Posterior vena cava (tissue), 2 donors: ENCODE measurements at places on chromosomes 7 and 10. TPM values are rescaled to one million over a fixed set of nuclear protein-coding genes. Genes with fewer than 3 reads are reported as not detected.

Gene LCOR
- 20.9 TPM for total RNA-seq

Gene OPALIN
- not detected for total RNA-seq

Gene ANKRD61
- 0.42 TPM for total RNA-seq

Gene SYT15
- total RNA-seq = 5.9 TPM

Gene CRPPA
- total RNA-seq = 4.7 TPM

Gene FOXI2
- 0.14 TPM for total RNA-seq

Gene SPDYE18
- total RNA-seq = not detected

Gene NAT16
- not detected for total RNA-seq

Gene DGKI
- 6.1 TPM for total RNA-seq

DNA sequence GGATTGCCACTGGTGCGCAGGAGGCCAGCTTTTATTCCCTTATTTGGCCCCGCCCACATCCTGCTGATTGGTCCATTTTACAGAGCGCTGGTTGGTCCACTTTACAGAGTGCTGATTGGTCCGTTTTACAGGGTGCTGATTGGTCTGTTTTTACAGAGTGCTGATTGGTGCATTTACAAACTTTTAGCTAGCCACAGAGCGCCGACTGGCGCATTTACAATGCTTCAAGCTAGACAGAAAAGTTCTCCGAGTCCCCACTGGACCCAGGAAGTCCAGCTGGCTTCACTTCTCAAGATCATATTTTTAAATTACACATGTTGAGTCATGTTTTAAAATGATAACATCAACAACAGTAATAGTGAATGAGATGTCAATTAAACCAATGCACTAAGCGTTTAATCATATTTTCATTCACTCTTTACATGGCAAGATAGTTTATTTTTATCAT, 128.3 kb downstream of the CUBN start:
- DNase-seq = peak; percentile 89

- DNase-seq = no peak
Measured at GRCh38 chr10:30828164-30828563, 198.6 kb upstream of the LYZL2 start.

- peak; percentile 70 for DNase-seq
Measured at GRCh38 chr10:132918617-132919373, 23.6 kb downstream of the CFAP46 start.

GRCh38 chr10:77328272-77328816, 309.3 kb downstream of the KCNMA1 start:
- no peak for DNase-seq

- no peak for DNase-seq
Measured at GRCh38 chr10:125811251-125811650, 11.8 kb downstream of the UROS start.

GRCh38 chr10:48496831-48497779, 107.8 kb downstream of the ARHGAP22 start:
- no peak for DNase-seq

DNA sequence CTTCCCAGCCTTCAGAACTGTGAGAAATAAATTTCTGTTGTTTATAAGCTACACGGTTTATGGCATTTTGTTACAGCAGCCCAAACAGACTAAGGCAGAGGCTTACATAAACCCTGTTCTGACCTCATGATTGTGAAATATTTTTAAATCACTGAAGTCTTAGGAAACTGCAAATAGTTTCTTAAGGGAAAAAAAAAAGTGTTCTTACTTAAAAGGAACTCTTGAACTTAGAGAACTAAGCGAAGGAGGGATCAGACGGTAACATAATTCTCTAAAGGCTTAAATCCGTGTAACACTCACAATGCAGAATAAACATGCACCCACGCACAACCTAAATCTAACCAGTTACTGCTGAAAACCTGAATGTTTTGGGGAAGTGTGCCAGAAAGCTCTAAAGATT, 749.1 kb upstream of the LRRTM3 start:
- DNase-seq = no peak

GRCh38 chr10:129878835-129879234, 85.2 kb downstream of the EBF3 start:
- DNase-seq = peak; percentile 29

- no peak for DNase-seq
Measured at GRCh38 chr7:100465299-100465698, 1.2 kb upstream of the SPACDR start.

- DNase-seq = no peak
Measured at GRCh38 chr7:39987641-39988347, 37.7 kb downstream of the CDK13 start.

- peak; percentile 72 for DNase-seq
Measured at GRCh38 chr10:101189461-101190401, 39.5 kb downstream of the LBX1 start.

DNA sequence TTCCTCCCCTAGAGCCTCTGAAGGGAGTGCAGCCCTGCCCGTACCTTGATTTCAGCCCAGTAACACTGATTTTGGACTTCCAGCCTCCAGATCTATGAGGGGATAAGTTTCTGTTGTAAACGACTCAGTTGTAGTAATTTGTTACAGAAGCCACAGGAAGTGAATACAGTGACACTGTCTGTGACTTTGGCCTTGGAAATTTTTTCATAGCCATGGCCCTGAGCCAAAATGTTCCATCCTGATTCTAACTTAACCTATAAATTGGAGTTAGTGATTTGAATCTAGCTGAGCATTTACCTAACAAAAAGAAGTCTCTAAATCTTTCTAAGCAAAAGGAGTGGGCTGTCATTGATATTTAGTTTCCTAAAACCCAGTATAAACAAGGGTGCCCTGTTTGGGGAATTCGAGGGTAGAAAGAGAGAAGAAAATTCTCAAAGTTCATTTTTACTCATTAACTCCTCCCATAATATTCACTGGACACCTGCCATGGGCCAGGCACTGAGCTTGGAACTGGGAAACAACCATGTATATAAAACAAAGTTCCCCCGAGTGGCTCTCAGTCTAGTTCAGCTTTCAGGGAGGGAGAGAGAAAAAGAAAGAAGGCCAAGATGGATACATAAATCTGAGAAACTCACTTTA, 162.3 kb downstream of the SKIDA1 start:
- DNase-seq = no peak

- DNase-seq = peak; percentile 89
Measured at GRCh38 chr7:65980478-65981250, 1.3 kb downstream of the GUSB start.

DNA sequence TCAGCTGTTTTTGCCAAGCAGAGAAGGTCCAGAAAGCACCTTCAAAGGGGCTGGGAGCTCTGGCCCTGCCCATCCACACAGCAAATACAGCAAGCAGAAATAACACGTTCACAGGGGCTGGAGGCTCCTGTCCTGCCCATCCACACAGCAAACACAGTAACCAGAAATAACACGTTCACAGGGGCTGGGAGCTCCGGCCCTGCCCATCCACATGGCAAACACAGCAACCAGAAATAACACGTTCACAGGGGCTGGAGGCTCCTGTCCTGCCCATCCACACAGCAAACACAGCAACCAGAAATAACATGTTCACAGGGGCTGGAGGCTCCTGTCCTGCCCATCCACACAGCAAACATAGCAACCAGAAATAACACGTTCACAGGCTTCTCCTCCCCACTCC, 558.1 kb downstream of the PTPRN2 start:
- DNase-seq = no peak

- no peak for DNase-seq
Measured at GRCh38 chr10:78581133-78581694, 487.6 kb upstream of the ZMIZ1 start.
